Right hindlimb (tissue), 1 donor: ENCODE measurements at places on chromosomes 5 and 9.
A peak's percentile ranks its signal among the peaks of the same experiment; 100 is the strongest.

DNA sequence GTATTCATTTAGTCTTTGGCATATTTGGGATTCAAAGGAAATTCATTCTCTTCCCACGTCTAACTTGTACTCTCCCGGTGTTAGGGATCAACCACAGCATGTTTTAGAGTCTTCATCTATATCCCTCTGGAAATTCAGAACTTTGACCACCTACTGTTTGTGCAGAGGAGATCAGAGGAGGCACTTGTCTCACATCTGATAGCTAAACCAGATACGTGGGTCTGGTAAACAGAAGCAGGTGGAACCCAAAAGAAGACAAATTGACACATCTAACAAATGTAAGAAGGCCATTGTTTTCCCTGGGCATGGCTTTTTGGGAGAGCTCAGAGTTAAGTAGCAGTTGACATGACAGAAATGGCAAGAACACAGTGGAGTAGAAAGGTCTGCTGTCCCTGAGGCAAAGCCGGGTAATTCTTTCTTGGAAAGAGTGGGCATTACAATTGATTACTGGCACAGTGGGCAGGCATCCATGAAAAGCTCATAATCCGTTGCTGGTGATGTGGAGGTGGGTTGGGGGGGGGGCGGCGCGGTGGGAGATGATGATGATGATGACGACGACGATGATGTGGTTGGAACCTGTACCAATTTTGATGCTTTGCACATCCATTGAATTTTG is 27.5 kb downstream of the PIP5K1B start:
- DNase-seq = no peak

- DNase-seq = no peak
Measured at GRCh38 chr5:79666758-79667157, 22.9 kb upstream of the CMYA5 start.

- DNase-seq = peak; percentile 73
Measured at GRCh38 chr9:130997925-130998596, 10.9 kb upstream of the LAMC3 start.

DNA sequence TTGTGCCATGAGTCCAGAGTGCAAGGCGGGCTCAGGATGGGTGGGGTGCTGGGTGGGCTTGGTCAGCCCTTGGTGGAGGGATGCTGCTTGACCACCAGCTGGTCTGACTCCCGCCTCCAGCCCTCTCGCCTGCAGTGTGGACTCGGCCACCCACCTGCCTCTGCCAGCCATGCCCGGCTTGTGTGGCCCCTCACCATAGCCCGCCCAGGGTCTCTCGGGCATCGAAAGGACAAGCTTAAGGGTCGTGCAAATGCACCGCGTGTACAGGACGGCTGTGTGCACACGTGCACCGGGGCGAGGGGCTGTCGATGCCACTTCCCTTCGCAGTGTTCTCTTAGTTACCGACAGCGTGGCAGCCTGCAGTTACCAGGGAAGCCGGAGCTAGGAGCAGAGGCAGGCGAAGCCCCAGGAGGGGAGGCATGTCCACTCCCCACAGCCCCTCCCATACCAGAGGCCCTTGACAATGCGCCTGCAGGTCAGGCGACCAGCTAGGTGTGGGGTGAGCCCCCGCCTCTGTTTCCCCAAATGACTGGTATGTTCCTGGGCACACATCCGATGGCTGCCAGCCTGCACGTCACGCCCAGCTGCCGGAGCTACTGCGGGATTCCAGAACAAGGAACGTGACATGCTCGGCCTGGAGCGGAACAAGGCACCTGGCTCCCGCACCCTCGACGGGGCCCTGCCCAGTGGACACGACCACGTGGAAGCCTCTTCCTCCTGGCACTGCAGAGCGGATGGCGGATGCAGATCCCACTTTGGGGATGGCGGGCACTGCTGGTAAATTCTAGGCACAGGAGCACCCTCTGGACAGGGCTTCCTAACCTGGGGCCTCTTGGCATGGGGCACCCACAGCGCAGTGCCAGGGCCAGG is 7.8 kb downstream of the LCN9 start:
- no peak for DNase-seq

DNA sequence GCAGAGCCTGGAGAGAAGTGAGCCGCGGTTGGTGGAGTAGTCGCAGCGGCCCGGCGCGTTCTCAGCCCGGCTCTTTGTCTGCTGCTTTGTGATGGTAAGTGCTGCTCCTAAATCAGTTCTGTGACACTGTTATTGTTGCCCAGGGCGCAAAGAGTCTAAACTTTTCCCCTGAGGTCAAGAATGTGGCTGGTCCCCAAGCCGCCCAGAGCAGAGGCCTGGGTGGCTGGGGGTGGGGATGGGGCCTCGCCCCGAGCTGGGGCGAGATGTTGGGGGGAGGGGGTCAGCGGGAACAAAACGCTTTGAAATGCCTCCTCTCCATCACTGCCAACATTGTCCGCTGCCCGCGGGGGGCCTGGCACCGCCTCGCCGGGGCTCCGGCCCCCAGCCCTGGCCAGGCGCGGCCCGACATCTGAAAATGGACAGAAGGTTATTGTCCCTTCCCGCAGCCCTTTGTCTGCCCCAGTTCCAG is 11.7 kb upstream of the CERCAM start:
- no peak for DNase-seq

- DNase-seq = no peak
Measured at GRCh38 chr5:14064841-14065240, 78.3 kb upstream of the TRIO start.

DNA sequence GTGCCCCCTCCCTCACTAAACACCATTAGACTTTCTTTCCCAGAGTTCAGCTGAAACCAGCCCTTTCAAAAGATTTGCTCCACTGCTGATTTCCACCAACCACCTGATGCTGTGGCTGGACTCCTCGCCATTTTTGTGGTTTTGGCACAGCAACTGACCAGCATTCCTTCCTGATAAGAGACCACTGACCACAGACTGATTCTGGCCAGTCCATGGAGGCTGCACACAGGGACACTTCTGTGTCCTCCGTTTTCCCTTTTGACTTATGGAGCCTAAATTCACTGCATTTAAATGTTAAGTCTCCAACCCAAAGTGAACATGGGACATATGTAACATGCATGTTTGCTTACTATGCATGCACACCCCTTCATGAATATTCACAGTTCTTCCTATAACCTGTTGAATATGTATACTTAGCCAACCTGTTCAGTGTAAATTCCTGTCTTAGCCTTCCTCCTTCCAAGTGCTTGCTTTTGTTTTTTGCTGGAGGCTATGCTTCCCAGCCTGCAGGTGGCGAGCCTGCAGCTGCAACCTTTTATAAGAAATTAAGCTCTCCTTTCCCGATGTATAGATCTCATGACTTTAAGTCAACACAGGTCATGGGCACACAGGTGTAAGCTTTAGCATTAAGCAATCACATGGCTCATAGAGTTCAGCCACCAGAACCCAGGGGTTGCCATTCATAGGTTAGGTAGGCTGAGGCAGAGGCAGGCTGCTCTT is 78.7 kb downstream of the ACTL7B start:
- no peak for DNase-seq

- no peak for DNase-seq
Measured at GRCh38 chr5:149338364-149338763, 6.9 kb upstream of the GRPEL2 start.
